ENCODE measurements at places on chromosomes 2 and 18.

DNA sequence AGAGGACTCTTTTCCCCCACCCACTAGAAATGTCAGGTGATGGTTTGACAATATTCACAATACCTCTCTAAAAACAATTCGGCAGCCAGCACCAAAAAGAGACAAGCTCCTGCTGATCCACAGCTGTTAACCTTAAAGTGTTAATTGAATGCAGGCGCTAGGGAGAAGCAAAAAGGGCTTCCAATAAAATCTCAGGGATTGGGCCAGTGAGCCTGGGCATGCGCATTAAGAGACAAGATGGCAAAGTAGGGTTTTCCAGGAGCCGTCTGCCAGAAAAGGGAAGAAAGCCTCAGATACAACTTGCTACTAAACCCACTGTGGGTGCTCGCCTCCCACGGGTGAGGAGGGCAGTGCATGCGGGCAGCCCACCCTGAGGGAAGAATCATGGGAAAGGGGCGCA, 98.8 kb downstream of the HS6ST1 start:
- no peak for DNase-seq

- DNase-seq, result no peak
Measured at GRCh38 chr2:139367416-139367815, 587.2 kb upstream of the NXPH2 start.

DNA sequence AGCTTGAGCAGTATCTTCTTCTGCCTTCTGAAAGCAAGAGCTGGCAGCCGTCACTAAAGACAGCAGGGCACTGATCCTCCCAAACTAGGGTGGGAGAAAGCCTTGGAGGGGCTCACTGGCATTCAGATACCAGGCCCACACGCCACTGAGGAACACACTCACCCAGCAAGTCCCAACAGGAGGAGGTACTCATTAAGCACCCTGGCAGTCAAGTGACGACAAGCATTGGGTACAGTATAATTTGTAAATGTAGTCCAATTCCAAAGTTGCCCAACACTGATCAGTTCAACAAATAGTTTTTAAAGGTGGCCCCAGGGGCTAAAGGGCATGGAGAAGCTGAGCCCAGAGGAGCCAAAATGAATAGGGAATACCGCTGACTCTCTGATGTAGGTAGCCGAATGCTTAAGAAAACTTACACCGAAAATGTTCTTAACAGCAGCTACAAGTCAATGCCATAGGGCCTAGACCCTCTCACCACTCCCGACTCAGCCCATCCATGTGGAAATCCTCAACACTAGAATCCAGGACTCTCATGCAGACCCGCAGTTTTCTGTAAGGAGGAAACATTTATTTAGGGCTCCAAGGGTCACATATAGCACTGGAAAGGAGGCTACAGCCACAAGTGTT, 9.9 kb downstream of the LIMS2 start:
- no peak for DNase-seq

- DNase-seq, result no peak
Measured at GRCh38 chr2:225293638-225294037, 105.9 kb upstream of the NYAP2 start.
